Stimulated activated CD8-positive, alpha-beta memory T cell treated with anti-CD3 and anti-CD28 coated beads, Interleukin-7, amount 100 ng/mL, for 1 hour (primary cell): ENCODE measurements at places on chromosomes 5 and 9.
A peak's percentile ranks its signal among the peaks of the same experiment; 100 is the strongest.

- no peak for DNase-seq
These were observed 25.7 kb downstream of the SLC1A1 start for GRCh38 chr9:4515958-4516375.

DNA sequence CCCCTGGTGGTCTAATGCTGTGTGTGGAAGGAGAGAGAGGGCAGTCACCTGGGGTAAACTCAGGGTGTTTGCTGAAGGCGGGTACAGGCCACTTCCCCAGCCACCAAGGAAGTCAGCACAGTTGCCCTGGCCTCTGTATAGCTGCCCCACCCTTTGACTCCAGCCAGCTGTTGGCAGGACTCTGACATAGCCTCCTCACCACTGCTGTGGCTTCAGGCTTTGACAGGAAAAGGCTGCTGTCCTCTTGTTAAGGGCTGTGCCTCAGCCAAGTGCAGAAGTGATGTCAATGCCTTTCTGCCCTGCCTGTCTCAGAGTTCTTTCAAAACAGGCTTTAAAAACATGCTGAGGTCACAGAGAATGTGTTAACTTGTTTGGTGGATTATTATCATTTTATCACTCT, 487.2 kb upstream of the KLF4 start:
- DNase-seq = no peak

GRCh38 chr9:135073741-135074305, 13.6 kb upstream of the OLFM1 start:
- no peak for DNase-seq

- DNase-seq = peak; percentile 16
These were observed 13.9 kb downstream of the REXO4 start for GRCh38 chr9:133403766-133404453.

- no peak for DNase-seq
These were observed 514.5 kb upstream of the RGMB start for GRCh38 chr5:98258939-98259338.

DNA sequence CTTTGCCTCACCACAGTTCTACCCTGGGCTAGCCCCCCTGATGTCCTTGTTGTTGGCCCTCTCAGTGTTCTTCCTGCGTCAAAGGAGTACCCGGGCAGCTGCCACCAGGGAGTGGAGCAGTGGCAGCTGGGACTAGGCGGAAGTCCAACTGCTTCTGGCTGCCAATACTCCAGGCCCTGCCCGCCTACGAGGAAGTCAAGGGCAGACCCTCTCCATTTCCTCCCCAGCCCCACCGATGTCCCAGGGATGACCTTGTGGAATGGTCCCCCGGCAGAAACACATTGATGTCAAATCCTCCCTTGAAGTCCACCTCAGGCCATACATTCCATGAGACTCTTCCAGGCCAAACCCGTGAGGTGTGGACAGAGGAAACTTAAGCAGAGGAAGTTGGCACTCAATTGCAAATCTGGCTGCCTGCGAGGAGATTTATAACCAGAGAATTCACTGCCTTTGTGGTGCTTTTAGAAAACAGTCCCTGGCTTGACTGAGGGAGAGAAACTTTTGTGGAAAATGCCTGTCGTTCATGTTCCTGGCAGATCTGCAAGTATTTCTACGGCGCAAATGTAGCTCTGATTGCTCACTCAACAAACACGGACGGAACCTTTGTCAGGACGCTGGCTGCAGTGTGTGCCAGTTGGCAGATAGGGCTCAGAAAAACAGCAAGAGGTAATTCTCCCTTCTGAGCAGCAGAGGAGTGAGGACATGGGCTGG, 339.7 kb downstream of the RAB3C start:
- no peak for DNase-seq
